ENCODE measurements at places on chromosomes 2 and 18. TPM values are rescaled to one million over a fixed set of nuclear protein-coding genes. Genes with fewer than 3 reads are reported as not detected.
A peak's percentile ranks its signal among the peaks of the same experiment; 100 is the strongest.

DNA sequence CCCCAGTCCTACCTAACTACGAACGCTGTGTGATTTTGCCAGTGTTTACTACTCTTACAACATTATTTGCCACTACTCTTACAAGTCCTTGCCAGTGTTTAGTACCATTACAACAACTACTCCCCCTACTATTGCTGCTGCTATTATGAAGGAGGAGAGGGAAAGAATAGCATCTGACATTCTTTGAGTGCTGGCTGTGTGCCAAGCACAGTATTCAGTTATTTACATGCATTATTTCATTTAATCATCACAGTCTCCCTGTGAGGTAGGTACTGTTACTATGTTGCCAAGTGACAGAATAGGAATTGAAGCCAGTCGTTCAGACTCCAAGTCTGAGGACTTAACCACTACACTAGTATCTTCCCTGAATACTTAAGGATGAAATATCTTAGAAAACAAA lies 185.9 kb upstream of the FOSL2 start:
- no peak overlapping the region for H3K4me3 ChIP-seq
- no peaks in the 10 kb centered on the region for H3K36me3 ChIP-seq
- H3K27ac ChIP-seq = no peak overlapping the region
- DNase-seq = no peak

GRCh38 chr2:67974559-67975430 lies 88.0 kb downstream of the C1D start:
- H3K4me3 ChIP-seq = no peak overlapping the region
- DNase-seq = no peak

Gene INHBB
- 12.3 TPM for total RNA-seq

GRCh38 chr2:237194906-237195305 lies 109.2 kb downstream of the COPS8 start:
- H3K4me1 ChIP-seq = no peaks in the 10 kb centered on the region
- H3K4me3 ChIP-seq = no peak overlapping the region
- no peak overlapping the region for H3K27ac ChIP-seq

GRCh38 chr2:64295326-64296139 lies 151.3 kb upstream of the PELI1 start:
- no peaks in the 10 kb centered on the region for H3K36me3 ChIP-seq
- DNase-seq = no peak
- no peak overlapping the region for H3K4me3 ChIP-seq
- H3K4me1 ChIP-seq = no peaks in the 10 kb centered on the region

DNA sequence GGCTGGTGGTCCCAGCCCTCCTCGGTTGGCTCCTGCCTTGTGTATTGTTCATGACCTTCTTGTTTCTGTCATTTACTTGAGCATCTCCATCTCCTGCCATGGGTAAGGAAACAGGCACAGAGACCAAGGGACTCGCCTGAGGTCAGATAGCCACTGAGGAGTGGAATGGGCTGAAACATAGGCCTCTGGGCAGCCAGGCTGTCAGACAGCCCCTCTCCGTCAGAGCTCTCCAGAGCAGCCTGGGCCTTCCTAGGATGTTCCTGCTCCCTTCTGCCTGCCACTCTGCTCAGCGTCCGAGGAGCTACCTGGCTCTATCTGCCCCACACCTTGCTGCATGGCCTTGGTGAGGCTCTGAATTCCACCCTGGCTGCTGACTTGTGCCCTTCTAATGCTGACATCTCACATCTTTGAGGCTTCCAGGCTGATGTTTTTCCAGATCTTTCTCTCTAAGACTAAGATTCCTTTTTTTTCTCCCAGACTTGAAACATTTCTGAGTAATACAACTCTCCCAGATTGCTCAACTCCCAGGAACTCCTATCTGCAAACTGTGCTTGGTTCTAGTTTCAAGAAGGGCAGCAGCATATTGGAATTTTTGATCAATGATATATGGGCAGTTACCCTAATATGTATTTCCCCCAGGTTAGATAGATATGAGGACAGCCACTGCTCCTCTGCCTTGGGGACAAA lies 67.7 kb downstream of the MCFD2 start:
- no peaks in the 10 kb centered on the region for H3K27me3 ChIP-seq
- peak overlapping the region; percentile 80 for H3K27ac ChIP-seq
- no peaks in the 10 kb centered on the region for H3K36me3 ChIP-seq
- no peak overlapping the region for H3K4me3 ChIP-seq
- H3K4me1 ChIP-seq = peaks cover 53% of the 10 kb centered on the region

GRCh38 chr2:86031151-86031550 lies 74.5 kb downstream of the POLR1A start:
- peaks cover 19% of the 10 kb centered on the region for H3K4me1 ChIP-seq
- no peak for DNase-seq
- H3K4me3 ChIP-seq = no peak overlapping the region
- H3K27me3 ChIP-seq = no peaks in the 10 kb centered on the region
- H3K36me3 ChIP-seq = peaks cover 65% of the 10 kb centered on the region
